Sigmoid colon (tissue), 7 donors: ENCODE measurements at places on chromosomes 7 and 10. TPM values are rescaled to one million over a fixed set of nuclear protein-coding genes. Genes with fewer than 3 reads are reported as not detected.
A peak's percentile ranks its signal among the peaks of the same experiment; 100 is the strongest.

GRCh38 chr10:101355072-101355706 is 1.2 kb downstream of the BTRC start:
- peaks cover 23% of the 10 kb centered on the region for H3K4me1 ChIP-seq
- peak overlapping the region; percentile 86 for H3K27ac ChIP-seq
- no peaks in the 10 kb centered on the region for H3K36me3 ChIP-seq
- no peak for DNase-seq
- peak overlapping the region; percentile 73 for H3K4me3 ChIP-seq

- no peak for DNase-seq
- H3K36me3 ChIP-seq = no peaks in the 10 kb centered on the region
- no peak overlapping the region for H3K4me3 ChIP-seq
- H3K4me1 ChIP-seq = no peaks in the 10 kb centered on the region
- H3K27me3 ChIP-seq = no peaks in the 10 kb centered on the region
Measured at GRCh38 chr7:152902054-152902453, 142.5 kb downstream of the ACTR3B start.

DNA sequence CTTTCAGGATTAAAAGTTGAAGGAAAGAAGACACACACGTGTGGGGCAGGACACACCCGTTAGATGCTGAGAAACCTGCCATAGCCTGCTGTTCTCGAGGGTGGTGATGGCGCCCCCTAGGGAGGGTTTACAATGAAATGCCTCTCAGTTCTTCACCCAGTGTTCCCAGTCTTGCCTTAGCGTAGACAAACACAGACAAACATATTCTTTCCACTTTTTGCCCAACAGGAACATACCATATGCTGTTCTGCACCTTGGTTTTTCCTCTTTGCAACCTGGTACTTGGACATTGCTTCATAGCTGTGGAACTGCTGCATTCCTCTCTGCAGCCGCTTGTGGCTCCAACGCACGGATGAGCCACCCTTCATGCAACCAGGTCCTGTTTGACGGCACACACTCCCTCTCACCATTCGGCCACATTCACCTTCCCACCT is 23.3 kb upstream of the HSPA12A start:
- H3K36me3 ChIP-seq = no peaks in the 10 kb centered on the region
- no peak overlapping the region for H3K4me3 ChIP-seq
- peak; percentile 65 for DNase-seq
- H3K27me3 ChIP-seq = no peaks in the 10 kb centered on the region

Gene RAB19
- total RNA-seq = not detected

Gene AGMO
- total RNA-seq = not detected

Gene CYP26A1
- not detected for total RNA-seq

GRCh38 chr10:95756041-95756761 is at the start of gene ENTPD1:
Gene ENTPD1, plus strand, starts transcription at chr10:95756163. Its CDS starts 77 bp downstream, at chr10:95756240.
- DNase-seq = no peak
- peak within 1 kb of the TSS; percentile 64 for H3K27ac ChIP-seq
- H3K36me3 ChIP-seq = no peaks in the 10 kb centered on the region
- no peaks in the 10 kb centered on the region for H3K27me3 ChIP-seq

DNA sequence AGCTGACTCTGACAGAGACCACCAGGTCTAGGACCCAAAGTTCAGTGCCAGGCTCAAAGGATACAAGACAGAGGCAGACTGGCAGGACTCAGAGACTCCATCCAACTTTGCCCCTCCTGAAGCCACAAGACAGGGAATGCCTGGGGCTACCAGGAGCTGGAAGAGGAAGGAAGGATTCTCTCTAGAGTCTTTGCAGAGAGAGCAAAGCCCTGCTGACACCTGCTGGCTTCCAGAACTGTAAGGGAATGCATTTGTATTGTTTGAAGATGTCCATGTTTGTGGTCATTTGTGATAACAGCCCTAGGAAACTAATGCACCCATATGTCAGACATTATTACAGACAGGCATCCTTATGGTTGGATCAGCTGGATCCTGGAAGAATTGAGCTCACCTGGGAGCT is 132.3 kb upstream of the C7orf33 start:
- DNase-seq = no peak
- no peaks in the 10 kb centered on the region for H3K27me3 ChIP-seq
- H3K4me1 ChIP-seq = no peaks in the 10 kb centered on the region
- no peak overlapping the region for H3K27ac ChIP-seq

GRCh38 chr10:97066877-97067555 is 118.7 kb downstream of the SLIT1 start:
- no peak for DNase-seq
- no peak overlapping the region for H3K27ac ChIP-seq
- H3K36me3 ChIP-seq = no peaks in the 10 kb centered on the region
- H3K27me3 ChIP-seq = no peaks in the 10 kb centered on the region
- no peaks in the 10 kb centered on the region for H3K4me1 ChIP-seq
- no peak overlapping the region for H3K4me3 ChIP-seq

GRCh38 chr10:99612167-99612831 is 7.9 kb downstream of the SLC25A28 start:
- H3K27ac ChIP-seq = peak overlapping the region; percentile 12
- H3K27me3 ChIP-seq = no peaks in the 10 kb centered on the region
- peaks cover 23% of the 10 kb centered on the region for H3K4me1 ChIP-seq

GRCh38 chr7:50584386-50584785 is 19.2 kb upstream of the DDC start:
- peaks cover 7% of the 10 kb centered on the region for H3K4me1 ChIP-seq
- no peak overlapping the region for H3K4me3 ChIP-seq
- H3K27ac ChIP-seq = no peak overlapping the region

Gene RBP3
- total RNA-seq = not detected

- no peak overlapping the region for H3K4me3 ChIP-seq
- no peaks in the 10 kb centered on the region for H3K36me3 ChIP-seq
- H3K4me1 ChIP-seq = peaks cover 15% of the 10 kb centered on the region
- no peak overlapping the region for H3K27ac ChIP-seq
- no peak for DNase-seq
- H3K27me3 ChIP-seq = no peaks in the 10 kb centered on the region
Measured at GRCh38 chr10:6431861-6432260, 148.2 kb downstream of the PRKCQ start.

DNA sequence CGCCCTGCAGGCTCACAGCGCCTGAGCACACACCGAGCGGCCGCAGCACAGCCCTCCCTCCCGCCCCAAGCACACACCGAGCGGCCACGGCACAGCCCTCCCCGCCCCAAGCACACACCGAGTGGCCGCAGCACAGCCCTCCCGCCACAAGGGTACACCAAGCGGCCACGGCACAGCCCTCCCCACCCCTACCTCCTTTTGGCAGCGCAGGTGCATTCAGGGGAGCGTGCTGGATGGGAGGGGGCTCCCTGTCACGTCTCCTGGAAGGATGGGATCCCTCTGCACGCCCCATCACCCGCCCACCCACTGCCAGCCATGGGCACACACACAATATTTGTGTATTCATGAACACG is 482.6 kb downstream of the DNAJB6 start:
- H3K36me3 ChIP-seq = no peaks in the 10 kb centered on the region
- DNase-seq = no peak
- H3K4me1 ChIP-seq = no peaks in the 10 kb centered on the region
- no peaks in the 10 kb centered on the region for H3K27me3 ChIP-seq
- H3K4me3 ChIP-seq = no peak overlapping the region

DNA sequence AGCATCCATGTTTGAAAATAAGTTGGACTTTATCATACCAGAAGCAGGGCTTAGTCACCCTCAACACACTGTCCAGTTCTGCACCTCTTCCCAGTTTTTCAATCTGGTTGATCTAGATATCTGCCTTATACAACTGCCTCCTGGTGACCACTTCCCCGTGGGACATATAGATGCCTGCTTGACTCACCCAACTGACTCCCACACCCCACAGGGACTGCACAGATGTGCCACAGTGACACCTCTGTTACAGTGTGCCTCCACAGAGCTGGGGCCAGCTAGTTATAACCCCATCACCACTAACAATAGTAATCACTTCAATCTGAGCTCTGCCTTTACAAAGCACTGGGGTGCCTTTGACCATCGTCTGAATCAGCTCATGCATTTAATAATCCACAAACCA is 82.6 kb upstream of the AOAH start:
- H3K27me3 ChIP-seq = no peaks in the 10 kb centered on the region
- H3K4me3 ChIP-seq = no peak overlapping the region
- no peak overlapping the region for H3K27ac ChIP-seq
- no peak for DNase-seq

GRCh38 chr7:983616-984071 is 663 bp downstream of the CYP2W1 start:
- H3K27ac ChIP-seq = no peak overlapping the region
- H3K27me3 ChIP-seq = peaks cover 31% of the 10 kb centered on the region
- no peak overlapping the region for H3K4me3 ChIP-seq
- H3K4me1 ChIP-seq = no peaks in the 10 kb centered on the region

- peaks cover 30% of the 10 kb centered on the region for H3K4me1 ChIP-seq
- no peaks in the 10 kb centered on the region for H3K27me3 ChIP-seq
- no peak for DNase-seq
Measured at GRCh38 chr7:73895626-73896025, 34.7 kb downstream of the TMEM270 start.

Gene GPC2
- total RNA-seq = 0.71 TPM
